AML-193 (cell line): ENCODE measurements at places on chromosomes 16 and 17.

- DNase-seq = no peak
Observed at GRCh38 chr17:62819511-62820221, 11.6 kb upstream of the MARCHF10 start.

DNA sequence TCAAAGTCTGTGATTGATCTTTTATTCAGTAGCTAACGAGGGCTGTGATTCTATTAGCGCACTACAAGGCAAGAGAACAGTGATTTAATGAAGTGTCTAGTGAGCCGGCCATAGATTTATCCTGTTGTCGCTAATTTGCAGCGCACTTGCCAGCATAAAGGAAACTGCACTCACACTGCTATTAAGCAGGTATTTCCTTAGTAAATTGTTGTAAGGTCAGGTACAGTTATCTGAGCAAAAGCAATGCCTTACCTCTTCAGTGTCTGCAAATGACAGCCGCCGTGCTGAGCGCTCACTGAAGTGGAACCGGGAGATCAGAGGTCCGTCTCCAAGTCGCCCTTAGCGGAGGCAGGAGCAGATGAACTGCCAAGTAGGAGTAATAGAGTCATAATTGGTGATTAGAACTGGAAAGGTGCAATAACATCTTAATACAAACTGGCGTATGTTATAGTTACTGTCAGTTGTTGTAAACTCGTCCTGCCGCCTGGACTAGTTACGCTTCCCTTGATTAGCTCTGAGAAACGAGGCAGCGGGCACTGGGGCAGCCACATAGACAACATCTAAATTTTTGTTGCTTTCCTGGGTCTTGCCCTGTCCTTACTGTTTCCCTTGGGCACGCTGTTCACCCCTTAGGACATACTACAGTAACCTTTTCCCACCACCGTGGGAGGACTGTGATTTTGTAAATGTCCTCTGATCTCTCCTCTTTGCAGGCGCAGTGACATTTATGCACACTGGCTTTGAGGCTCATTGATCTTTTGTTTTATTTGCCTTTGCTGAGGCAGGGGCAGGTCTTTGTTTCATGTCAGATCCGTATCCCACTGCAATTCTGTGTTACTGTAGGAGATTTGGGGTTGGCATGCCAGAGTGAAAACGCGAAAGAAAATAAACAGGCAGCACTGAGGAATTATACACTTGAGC, 363.1 kb downstream of the WWOX start:
- DNase-seq = no peak

DNA sequence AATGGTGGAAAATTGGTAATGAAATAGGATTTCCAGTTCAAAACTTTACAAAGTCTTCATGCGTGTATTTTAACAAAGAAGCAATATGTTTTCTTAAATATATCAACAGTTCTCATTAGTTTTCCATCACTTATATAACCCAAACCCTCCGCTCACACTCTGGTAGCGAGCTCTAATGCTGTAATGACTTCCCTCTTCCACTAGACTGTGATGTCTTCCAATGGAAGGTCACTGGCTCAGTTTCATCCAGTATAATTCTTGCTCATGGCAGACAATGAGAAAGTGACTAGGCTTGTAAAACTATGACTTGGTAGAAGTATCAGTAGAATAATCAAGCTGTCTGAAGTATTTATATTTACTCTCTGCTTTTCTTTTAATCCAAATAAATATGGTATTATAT, 32.8 kb downstream of the NETO2 start:
- DNase-seq = no peak

DNA sequence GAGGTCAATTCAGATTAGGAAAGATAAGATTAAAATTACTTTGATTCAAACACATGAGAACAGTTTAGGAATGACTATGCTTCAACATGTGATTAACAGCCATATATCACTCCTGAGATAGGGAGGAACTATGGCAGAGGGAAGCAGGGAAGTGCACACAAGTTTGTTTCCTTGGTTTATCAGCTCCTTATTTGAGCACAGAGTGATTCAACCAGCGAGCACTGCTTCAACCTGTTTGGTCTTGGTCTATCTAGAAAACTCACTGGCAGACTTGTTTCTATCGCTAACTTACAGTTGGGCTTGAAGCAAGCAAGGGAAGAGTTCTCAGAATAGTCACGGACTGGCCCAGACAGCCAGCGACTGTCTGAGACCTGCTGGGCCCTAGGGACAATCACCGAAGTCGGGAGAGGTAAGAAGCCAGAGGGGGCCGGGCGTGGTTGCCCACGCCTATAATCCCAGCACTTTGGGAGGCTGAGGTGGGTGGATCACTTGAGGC, 23.5 kb downstream of the TUBG1 start:
- no peak for DNase-seq

GRCh38 chr17:3603119-3603869, 5.9 kb downstream of the TRPV1 start:
- DNase-seq = no peak

- no peak for DNase-seq
Observed at GRCh38 chr16:66948134-66948836, 12.8 kb upstream of the CES3 start.

- DNase-seq = no peak
Observed at GRCh38 chr17:17269926-17270773, 10.9 kb downstream of the COPS3 start.

DNA sequence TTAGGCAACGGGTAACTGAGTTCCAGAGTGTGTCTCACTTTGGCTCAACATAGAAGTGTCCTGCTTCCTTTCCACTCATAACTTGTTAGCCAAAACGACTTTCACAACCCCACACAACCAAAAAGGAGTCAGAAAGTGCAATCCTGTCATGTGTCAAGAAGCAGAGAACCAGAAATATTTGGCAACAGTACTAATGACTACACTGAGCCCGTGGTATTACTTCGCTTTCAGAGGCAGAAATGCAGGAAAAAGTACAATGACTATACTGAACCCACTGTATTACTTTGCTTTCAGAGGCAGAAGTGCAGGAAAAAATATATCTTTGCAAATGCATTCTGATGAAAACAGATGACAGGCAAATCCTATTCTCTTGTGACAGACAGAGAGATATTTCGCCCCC, 484.6 kb downstream of the KIF2B start:
- DNase-seq = no peak

DNA sequence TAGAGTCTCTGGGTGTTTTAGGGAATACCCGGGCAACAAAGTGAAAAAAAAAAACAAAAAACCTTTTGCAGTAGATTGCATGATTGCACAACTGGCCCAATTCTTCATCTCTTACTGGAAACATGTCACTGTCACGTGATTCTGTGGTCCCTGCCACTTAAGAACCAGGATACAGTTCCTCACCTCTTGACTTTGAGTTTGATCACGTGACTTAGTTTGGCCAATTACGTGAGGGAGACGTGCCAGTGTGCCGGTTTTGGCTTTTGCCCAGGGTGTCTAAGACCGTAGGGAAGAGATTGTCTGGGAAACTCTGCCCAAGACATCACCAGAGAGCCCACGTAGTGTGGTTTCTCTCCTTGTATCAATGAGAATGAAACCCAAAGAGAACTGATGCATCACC, 88.7 kb downstream of the GRIN2A start:
- DNase-seq = no peak

DNA sequence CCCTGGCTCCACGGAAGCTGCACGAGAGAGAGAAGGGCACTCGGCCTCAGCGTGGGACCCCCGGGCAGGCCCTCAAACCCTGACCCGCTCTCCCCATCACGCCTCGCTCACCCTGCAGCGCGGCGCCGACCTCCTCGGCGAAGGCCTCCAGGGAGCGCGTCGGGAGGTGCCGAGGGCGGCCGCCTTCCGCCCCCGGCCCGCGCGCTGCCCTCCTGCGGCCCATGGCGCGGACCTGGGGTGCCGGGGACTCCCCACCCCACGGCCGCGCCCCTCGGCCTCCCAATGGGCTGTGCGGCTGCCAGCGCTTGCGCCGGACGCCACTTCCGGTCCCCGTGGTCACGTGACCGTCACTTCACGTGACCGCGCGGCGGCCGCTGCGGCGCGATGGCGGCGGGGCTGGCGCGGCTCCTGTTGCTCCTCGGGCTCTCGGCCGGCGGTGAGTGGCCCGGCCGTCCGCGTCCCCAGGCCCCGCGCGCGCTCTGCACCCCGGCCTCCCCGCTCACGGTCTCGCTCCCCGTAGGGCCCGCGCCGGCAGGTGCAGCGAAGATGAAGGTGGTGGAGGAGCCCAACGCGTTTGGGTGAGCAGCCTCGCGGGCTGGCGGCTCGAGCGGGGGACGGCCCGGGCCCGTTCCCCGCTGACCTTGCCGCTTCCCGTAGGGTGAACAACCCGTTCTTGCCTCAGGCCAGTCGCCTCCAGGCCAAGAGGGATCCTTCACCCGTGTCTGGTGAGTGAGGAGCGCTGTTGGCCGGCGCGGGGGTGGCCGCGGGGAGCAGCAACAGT, at the start of the genes GNPTG and TSR3:
Gene GNPTG, plus strand, starts transcription at position 350 of the 781 bp plus-strand sequence. Its CDS starts 35 bp downstream, at position 385.
Gene TSR3, minus strand, starts transcription at position 297 of the 781 bp plus-strand sequence. Its CDS starts 74 bp downstream, at position 223.
- DNase-seq = peak; percentile 72

DNA sequence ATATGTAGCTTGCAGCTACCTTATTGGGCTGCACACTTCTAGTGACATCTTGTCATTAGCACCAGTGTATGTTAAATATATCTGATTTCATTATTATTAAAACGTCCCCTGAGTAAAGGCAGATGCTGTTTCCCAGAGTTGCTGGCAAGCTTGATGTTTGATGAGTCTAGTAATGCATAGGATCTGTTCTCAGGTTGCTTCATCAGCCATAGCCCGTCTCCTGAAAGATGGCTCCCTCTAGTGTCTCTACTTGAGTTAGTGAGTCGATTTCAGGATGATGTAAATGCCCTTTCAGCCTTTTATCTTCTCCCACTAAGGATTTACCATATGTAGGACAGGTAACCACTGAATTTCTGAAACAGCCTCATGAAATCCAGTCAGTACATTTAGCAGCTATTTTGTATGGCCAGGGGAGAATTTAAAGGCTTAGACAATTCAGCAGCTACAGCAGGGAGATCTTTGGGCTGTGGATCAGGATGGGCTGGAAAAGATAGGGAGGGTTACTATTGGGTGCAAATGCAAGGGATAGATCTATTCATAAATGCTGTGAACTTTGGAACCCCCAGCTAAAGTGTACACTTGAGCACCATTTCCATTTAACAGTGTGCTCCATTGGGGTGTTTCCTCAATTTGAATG, 376.3 kb downstream of the CNTNAP4 start:
- peak; percentile 58 for DNase-seq

GRCh38 chr16:89049484-89050118, 44.1 kb upstream of the ACSF3 start:
- DNase-seq = no peak

- DNase-seq = no peak
Observed at GRCh38 chr16:55021595-55022475, 91.2 kb downstream of the IRX5 start.

- no peak for DNase-seq
Observed at GRCh38 chr17:12672947-12673346, 7.3 kb downstream of the MYOCD start.

DNA sequence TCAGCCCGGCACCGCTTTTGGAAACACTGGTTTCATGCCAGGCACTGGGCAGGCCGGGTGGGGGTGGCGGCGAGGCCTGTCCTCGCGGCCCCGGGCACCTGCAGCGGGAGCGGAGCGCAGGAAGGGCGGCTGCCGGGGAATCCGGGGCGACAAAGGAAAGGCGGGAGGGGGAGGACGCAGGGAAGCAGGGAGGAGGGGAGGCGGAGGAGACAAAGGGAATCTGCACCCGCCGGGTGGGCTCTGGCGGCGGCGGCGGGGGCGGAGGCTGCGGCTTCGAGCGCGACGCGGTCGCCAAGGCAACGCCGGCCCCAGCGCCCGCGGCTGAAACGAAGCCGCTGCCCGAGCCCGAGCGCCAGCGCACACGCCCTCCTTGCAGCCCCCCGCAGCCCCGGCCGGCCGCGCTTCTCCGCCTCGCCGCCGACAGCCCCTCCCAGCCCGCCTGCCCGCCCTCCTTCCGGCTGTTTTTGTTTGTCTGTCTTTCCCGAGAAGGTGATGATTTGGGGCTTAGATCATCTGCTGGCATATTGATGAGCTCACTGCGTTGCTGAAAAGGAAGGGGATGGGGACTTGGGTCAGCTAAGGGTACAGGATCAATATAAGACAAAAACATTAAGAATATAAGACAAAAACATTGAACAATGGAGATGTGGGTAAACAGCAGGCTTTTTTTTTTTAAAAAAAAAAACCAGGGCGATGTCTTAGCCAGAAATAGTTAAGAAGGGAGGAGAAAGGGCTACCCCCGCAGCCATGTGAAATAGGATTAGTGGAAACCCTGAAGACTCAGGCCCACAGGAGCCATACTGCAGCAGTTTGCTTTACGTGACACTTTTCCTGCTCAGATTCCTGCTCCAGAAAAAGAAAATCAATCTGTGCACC, 32.7 kb downstream of the CDK5R1 start:
- no peak for DNase-seq

GRCh38 chr17:2013994-2014317, 11.2 kb downstream of the RTN4RL1 start:
- no peak for DNase-seq

- DNase-seq = no peak
Observed at GRCh38 chr17:75764417-75764710, 628 bp downstream of the GALK1 start.

- no peak for DNase-seq
Observed at GRCh38 chr17:77723071-77723908, 235.2 kb upstream of the TNRC6C start.

- no peak for DNase-seq
Observed at GRCh38 chr17:72125742-72126141, 4.9 kb downstream of the SOX9 start.

DNA sequence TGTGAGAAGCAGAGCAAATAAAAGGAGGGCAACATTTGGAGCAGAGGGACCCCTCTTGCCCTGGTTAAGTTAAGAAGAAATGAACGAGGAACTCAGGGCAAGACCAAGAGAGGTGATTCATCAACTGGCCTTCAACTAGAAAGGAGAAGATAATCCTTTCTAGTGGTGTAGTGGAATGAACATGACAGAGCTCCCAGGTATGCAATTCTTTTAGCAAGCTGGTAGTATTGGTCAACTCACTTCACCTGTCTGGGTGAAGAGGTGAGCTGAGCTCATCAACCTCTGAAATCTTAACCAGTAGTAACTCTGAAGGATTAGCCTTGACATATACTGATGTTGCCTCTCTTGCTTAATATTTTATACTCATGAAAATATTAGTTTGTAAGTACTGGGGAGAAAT, 1024.7 kb upstream of the GOT2 start:
- no peak for DNase-seq

DNA sequence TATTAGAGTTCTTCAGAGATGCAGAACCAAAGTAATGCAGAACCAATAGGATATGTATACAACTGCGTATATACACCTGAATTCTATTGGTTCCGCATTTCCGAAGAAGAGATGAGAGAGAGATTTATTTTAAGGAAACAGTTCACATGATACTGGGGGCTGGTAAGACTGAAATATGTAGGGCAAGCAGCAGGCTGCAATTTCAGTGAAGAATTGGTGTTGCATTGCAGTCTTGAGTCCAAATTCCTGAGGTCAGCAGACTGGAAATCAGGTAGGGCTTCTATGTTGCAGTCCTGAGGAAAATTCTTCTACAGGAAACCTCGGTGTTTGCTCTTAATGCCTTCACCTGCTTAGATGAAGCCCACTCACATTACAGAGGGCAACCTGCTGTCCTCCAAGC, 128.2 kb upstream of the MED13 start:
- DNase-seq = no peak
